ENCODE measurements at places on chromosomes 16 and 17.
A peak's percentile ranks its signal among the peaks of the same experiment; 100 is the strongest.

- no peak for DNase-seq
Observed at GRCh38 chr16:7638306-7638705, 305.7 kb downstream of the RBFOX1 start.

GRCh38 chr17:46792071-46792470 is 26.4 kb downstream of the WNT3 start:
- no peak for DNase-seq

- peak; percentile 42 for DNase-seq
Observed at GRCh38 chr16:71537643-71538042, 11.4 kb downstream of the CHST4 start.

GRCh38 chr16:2155977-2156848 is 631 bp downstream of the TRAF7 start:
- no peak for DNase-seq

DNA sequence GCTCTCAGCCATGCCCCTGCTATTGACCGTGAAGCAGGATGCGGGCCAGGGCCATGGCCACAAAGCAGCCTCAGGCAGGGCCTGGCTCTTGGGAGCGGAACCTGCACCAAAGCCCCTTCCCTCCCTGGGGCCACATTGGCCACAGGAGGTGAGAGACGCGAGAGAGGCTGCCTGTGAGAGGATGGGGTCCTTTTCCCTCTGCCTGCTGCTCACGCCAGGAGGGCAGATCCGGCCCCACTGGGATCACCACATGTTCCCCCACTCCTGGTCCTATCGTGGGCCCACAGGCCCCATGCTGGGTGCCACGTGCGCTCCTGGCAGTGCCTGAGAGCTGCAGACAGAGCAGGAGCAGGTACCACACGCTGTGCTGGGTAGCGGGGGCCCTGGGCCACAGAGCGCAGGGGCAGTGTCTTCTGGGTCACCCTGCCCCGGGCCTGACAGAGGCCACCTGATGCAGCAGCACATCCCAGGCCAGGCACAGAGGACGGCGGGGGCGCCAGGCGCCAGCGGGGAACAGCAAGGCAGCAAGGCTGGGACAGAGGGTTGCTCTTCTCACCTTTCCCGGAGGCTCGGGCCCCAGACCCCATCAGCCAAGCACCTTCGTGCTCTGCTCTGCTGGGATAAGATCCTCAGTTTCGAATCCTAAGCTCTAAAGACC is 9.2 kb upstream of the NUDT16L1 start:
- DNase-seq, result no peak

DNA sequence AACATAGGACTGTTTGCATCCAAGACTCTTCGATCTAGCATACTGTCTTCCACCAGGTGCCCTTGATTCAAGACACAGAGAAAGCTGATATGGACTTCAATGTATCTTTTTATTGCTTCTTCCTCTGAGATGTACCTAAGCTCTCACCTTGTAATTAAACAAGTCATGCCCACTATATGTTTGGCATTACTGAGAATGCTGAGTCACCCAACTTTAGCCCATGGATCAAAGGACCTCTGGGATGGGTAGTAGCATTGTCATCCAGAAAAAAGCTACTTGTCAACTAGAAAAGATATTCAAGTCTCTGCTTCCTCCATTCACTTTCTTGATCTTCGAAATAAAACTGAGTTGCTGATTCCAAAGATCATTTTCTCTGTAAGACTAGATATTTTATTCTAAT is 37.8 kb downstream of the CDH8 start:
- no peak for DNase-seq

- no peak for DNase-seq
Observed at GRCh38 chr17:38725066-38725465, 5.1 kb upstream of the CISD3 start.

GRCh38 chr16:51133183-51133582 is 17.9 kb downstream of the SALL1 start:
- DNase-seq, result no peak

Data from suppressor macrophage treated with lipopolysaccharide for 1 hour (primary cell).